Jurkat, Clone E6-1 (cell line): ENCODE measurements at places on chromosomes 4 and X.

DNA sequence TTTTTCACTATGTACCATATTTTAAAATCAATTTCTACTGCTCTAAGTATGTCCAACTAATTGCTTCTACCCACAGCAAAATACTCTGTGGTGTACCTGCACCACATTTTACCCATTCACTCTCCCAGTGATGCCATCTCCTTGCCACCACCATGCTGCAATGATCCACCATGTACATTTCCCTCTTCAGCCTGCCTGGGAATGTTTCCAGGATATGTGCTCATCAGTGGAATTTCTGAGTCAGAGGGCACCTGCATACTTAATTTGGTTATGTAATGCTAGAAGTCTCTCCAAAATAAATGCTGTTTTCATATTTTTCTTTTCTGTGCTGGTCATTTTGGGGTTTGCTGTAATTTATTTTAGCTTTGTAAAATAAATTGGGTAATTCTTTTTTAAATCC is 33.2 kb upstream of the OCIAD2 start:
- no peak for DNase-seq

DNA sequence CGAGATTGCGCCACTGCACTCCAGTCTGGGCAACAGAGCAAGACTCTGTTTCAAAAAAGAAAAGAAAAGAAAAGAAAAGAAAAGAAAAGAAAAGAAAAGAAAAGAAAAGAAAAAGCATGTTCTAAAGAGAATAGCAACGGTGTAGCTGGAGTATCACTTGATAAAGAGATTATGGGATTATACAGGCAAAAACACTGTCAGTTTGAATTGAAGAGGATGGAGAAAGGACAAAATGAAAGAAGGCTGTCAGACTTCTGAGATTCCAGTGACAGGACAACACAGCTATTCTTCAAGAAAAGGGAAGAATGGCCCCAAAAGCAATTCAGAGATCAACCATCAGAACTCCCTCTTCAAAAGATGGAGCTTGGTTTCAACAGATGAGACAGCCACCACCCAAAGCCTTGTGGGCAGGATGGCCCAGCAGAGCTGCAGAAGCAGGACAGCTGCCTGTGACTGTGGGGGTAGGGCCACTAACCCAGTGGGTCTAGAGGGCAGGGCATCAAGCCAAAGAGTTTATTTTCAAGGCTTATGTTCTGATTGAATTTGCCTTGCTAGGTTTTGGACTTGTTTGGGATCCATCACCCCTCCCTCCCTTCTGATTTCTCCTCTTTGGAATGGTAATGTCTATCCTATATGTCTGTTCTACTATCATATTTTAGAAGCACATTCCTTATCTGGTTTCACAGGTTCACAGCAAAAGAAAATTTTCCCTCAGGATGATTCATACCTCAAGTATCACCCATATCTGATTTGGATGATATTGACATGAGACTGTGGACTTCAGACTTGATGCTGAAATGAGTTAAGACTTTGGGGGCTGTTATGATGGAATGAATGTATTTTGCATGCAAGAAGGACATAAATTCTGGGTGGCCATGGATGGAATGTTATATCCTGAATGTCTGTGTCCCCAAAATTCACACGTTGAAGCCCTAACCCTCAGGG is 17.5 kb downstream of the RFC1 start:
- no peak for DNase-seq

DNA sequence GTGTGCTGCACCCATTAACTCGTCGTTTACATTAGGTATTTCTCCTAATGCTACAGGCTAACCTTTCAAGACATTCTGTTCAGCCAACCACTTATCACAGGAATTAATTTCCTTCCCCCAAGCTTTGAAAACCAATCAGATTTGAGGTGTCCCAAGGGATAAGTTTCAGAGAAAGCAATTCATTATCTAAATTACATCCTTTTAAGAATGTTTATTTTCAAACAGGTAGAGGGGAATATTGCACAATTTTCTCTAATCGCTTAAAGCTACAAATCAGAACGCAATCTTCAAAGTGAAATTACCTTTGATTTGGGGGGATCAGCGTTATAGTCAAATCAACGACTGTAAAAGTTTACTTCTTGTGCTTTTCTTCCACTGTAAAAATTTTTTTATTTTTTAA is 1.6 kb downstream of the CLOCK start:
- DNase-seq: no peak

GRCh38 chr4:2077537-2078460 is 18.7 kb downstream of the NAT8L start:
- no peak for DNase-seq

DNA sequence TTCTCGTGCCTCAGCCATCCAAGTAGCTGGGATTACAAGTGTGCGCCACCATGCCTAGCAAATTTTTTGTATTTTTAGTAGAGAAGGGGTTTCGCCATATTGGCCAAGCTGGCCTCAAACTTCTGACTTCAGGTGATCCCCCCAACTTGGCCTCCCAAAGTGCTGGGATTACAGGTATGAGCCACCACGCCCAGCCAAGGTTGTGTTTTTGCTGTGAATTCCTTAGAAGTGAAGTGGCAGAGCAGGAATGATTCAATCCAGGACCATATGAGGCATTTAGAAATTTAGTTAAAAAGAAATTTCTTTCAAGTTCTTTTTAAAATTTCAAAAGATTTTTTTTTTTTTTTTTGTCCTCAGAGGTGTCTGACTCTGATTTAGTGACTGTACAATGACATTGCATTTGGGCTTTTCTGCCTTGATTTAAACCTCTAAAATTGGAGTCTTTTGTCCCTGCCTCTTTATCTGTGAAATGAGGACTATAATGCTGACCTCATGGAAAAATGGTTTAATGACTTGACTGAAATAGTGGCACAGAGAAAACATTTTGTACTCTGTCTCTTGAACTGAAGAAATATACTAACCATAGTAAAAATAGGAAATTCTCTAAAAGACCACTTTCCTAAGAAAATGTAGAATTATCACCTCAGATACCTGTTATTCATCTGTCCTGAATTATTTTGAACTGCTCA is 59.9 kb downstream of the CXCL13 start:
- no peak for DNase-seq

GRCh38 chrX:136656361-136656964 is 8.5 kb downstream of the CD40LG start:
- no peak for DNase-seq

GRCh38 chrX:11757397-11757718 is 679 bp upstream of the MSL3 start:
- DNase-seq: no peak

DNA sequence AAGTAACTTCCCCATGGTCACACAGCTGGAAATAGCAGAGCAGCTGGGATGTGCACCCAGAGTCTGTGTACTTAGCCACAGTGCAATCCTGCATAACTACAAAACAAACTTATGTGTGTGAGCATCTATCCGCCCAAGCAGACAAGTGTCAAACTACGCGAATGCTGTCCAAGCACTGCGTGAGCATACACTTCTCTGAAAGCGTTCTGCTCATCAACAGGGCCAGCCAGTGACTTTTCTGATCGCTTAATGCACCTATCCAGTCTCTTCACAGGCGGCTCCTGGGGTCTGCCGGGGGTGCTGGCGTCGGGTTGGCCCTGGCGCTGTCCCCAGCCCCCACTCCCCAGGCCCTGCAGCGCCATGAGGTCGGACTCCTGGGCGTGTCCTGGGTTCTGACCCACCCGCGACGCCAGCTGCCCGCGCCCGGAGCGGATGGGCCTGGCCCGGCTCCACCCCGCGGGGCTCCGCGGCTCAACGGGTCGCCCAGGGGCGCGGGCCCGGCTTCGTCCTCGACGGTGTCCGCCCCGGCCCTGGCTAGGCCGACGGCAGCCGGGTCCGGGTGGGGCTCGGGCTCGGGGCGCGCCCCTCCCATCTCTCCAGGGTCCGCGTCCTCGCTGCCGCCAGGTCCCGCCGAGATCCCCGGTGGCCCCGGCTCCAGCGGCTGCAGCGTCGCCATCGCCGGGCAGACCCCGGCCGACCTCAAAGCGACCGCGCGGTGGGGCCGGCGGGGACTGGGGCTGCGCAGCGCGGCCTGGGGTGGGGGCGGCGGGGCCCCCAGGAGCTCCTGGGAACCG is 1.3 kb upstream of the ZNF141 start:
- no peak for DNase-seq

- DNase-seq: no peak
Measured at GRCh38 chrX:55264816-55265215, at the start of gene PAGE3. Gene PAGE3, minus strand, starts transcription at chrX:55264916. Its CDS starts 1,013 bp downstream, at chrX:55263903.

DNA sequence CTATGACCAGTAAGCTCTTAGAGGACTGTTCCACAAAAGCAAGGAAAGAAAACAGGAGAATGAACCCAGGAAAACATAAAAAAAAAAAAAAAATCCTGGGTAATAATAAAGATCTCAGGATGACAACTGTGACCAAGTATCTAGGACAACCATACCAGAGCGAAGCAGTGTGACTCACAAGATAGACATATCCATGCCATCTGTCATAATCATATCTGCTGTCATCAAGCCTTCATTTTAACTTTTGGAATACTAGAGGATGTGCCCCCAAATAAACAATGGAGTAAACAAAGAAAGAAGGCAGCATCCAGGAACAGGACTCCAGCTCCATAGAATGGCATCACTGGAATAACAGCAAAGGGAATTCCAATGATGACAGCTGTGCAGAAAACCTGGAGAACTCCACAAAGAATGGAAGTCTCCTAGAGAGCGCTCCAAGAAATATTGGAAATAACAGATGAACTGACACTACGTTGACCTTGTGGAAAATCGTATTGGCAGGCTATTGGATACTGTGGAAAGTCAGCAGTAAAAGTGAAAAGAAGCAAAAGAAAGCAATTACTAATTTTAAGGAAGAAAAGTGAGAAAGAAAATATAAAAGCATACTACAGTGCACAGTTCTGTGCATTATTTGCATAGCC is 35.3 kb downstream of the HPGDS start:
- no peak for DNase-seq

- no peak for DNase-seq
Measured at GRCh38 chrX:13121020-13121555, 76.7 kb upstream of the FAM9C start.
